ENCODE measurements at places on chromosomes 13 and 19.

DNA sequence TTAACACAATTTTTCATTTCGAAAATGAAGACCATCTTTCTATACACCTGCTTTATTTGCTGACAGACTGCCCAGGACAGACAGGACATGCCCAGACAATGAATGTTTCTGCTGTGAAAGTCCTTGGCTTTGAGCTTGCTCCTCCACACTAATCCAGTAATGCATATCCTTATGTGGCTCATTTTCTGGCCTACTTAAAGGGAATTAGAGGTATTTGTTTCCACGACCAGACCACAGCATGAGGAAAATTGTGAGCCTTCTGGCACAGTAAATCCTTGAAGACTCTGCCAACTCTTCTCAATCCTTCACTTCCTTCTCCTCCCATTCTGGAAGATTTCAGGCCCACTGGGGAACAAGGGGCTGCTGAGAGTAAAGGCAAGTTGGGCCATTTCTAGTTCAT lies 25.7 kb downstream of the CCDC70 start:
- DNase-seq = no peak

GRCh38 chr19:3575260-3575741 lies 2.6 kb downstream of the HMG20B start:
- DNase-seq = no peak

- no peak for DNase-seq
Measured at GRCh38 chr13:52804202-52804641, 44.2 kb downstream of the PCDH8 start.

DNA sequence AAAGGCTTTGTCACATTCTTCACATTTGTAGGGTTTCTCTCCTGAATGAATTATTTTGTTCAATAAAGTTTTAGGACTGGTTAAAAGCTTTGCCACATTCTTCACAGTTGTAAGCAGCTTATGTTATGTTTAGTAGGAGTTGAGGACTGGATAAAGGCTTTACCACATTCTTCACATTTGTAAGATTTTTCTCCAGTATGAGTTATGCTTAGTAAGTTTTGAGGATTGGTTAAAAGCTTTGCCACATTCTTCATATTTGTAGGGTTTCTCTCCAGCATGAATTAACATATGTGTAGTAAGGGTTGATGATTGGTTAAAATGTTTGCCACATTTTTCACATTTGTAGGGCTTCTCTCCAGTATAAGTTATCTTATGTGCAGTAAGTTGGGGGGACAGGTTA lies 79.9 kb downstream of the ZNF431 start:
- DNase-seq = no peak

DNA sequence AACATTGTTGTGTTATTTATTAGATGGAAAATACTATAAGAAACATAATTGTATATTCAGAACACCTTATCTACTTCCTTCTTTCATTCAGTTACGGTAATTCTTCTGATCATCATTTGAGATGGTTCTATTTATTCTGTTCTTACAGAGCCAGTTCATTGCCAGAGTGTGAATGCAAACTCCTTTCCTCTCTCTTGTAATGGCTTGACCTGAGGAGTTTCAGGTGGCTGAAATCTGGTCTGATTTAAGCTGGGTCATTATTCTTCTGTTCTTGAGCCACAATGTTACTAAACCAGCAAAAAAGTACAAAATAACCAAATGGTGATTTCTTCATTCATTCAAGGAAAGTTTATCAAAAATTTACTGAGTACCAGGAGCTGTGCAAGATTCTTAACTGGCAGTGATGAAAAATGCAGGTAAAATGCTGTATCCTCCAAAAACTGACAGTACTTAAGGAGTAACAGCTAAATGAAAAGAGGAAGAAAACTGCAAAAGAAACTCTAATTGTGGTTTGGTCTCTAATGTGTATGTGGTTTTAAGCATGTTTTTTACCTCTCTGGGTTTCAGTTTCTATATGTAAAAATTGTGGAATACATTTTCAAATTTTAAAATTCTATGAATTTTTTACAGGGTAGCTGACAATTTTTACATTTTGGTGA lies 182.4 kb upstream of the UFM1 start:
- no peak for DNase-seq

GRCh38 chr19:35522745-35523327 lies 5.3 kb downstream of the SBSN start:
- DNase-seq = no peak

- DNase-seq = no peak
Measured at GRCh38 chr13:42373048-42373812, 101.3 kb downstream of the AKAP11 start.

GRCh38 chr19:16359074-16359473 lies 34.4 kb downstream of the KLF2 start:
- DNase-seq = no peak

GRCh38 chr13:110359840-110360301 lies 52.8 kb downstream of the COL4A2 start:
- no peak for DNase-seq

DNA sequence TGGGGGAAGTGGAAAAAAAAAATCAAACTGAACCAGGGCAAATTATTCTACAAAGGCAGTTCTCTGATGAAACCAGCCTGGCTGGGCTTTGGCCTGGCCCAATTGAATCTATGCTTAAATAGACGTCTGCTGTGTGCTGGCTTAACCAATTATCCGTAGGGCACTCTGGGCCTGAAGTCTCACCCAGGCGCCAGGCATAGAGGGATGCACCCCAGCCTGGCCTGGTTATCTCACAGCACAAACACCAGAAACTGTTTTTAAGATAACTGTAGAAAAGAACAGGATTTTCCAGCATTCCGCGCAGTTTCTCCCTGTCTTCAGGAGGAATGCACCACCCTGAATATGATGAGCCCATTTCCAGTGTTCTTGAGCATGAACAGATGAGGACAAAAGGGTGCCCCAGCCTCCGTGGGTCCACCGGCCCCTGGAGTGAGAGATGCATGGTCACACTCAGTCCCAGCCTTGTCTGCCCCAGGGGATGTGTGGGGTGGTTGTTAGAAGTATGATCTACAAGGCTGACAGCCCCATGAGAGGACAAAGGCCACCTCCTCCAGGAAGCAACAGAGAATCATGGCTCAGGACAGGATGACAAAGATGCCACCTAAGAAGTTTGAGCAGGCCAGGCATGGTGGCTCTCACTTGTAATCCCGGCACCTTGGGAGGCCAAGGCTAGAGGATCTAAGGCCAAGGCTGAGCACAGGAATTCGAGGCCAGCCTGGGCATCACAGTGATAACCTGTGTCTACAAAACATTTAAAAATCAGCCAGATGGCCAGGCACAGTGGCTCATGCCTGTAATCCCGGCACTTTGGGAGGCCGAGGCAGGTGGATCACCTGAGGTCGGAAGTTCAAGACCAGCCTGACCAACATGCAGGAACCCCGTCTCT lies 50.2 kb downstream of the PEPD start:
- DNase-seq = no peak

DNA sequence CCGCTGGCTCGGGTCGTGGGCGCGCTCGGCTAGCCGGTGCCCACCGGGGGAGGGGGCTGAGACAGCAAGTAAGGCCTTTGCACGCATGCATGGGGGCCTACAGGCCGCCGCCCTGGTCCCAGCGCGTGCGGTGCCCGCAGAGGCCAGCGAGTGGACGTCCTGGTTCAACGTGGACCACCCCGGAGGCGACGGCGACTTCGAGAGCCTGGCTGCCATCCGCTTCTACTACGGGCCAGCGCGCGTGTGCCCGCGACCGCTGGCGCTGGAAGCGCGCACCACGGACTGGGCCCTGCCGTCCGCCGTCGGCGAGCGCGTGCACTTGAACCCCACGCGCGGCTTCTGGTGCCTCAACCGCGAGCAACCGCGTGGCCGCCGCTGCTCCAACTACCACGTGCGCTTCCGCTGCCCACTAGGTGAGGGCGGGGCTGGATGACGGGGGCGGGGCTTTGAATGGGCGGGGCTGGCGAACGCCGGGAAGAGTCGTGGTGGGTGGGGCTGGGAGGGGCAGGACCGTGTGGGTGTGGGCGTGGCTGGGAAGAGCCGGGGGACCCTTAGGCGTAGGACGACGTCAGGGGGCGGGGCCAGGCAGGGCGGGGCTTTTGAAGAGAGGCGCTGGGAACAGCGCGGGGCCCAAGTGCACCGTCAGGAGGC lies 2.1 kb downstream of the CILP2 start:
- DNase-seq = peak; percentile 53

- no peak for DNase-seq
Measured at GRCh38 chr19:51698296-51698695, 5.2 kb downstream of the SPACA6 start.

- DNase-seq = no peak
Measured at GRCh38 chr19:48348045-48348444, 15.7 kb downstream of the TMEM143 start.

GRCh38 chr19:16003391-16003790 lies 54.6 kb downstream of the OR10H4 start:
- DNase-seq = no peak

- DNase-seq = no peak
Measured at GRCh38 chr13:31722673-31723072, 16.7 kb upstream of the RXFP2 start.

DNA sequence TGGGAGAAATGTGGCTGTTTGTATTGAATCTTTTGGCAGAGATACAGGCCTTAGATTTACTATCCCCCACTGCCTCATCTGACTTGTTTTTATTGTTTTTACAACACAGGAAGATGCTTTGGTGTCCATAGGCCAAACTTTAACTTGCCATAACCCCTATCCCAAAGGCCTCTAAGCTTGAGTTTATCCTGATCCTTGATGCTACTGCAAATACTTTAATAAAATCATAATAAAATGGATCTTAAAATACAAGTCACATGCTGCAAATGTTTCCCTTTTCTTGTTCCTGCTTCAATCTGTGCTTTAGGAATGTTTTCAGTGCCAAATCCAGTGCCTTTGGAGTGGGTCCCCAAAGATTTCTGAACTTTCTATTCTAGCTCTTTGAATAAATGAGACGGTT lies 770.6 kb downstream of the DACH1 start:
- no peak for DNase-seq

DNA sequence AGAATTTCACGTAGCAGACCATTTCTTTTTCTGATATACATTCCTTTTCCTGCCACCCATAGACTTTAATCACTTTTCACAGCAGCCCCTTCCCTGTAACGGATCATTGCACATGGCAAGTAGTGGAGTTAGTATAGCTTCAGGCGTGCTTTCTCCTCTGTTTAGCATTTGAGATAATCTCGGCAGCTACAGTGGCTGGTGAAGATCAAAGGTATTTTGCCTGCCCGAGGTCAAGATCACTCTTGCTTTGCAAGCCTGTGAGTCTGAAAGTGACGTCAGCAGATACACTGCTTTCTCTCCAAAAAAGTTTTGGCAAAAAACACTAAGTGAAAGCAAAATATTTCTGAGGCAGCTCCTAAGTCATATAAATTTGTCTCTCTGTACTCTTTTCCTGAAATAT lies 260.0 kb downstream of the NDFIP2 start:
- no peak for DNase-seq

- no peak for DNase-seq
Measured at GRCh38 chr19:38649305-38650171, 2.1 kb downstream of the ACTN4 start.

GRCh38 chr19:2423071-2423914 lies 4.1 kb downstream of the TIMM13 start:
- no peak for DNase-seq

GRCh38 chr19:16180611-16181010 lies 4.6 kb upstream of the FAM32A start:
- no peak for DNase-seq

- DNase-seq = no peak
Measured at GRCh38 chr13:31749929-31750328, 10.6 kb downstream of the RXFP2 start.

- no peak for DNase-seq
Measured at GRCh38 chr19:42151782-42152684, 19.8 kb upstream of the POU2F2 start.

GRCh38 chr19:8208922-8209461 lies at the start of gene CERS4:
CERS4 (plus strand) TSS chr19:8209370; CDS start chr19:8251077, 41,707 bp downstream.
- DNase-seq = peak; percentile 62

DNA sequence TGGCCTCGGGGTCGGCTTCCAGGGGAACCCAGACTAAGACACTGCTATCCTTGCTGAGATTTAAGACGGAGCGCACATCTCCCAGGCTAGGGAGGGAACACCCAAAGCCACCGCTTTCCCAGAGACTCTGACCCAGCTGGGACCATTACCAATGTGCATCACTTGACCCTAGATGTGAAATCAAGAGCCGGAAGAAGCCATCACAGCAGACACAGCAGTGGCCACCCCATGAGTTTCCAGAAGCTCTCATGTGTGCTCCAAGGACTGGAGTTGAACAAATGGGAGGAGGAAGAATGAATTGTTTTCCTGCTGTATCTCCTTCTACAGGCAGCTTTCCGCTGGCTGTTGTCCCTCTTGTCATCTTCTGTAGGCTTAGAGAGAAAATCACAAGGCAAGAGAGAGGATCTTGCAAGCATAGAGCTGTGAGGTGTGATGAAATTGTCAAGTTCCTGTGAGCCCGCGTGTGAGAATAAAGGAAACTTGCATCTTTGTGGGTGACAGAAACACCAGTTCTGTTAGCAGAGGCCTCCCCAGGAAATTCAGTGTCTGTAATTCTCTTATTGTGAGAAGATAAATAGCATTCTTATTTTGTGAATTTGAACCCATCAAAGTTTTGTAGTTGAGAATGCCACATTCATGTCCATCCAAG lies 711.8 kb downstream of the UQCRFS1 start:
- DNase-seq = no peak

DNA sequence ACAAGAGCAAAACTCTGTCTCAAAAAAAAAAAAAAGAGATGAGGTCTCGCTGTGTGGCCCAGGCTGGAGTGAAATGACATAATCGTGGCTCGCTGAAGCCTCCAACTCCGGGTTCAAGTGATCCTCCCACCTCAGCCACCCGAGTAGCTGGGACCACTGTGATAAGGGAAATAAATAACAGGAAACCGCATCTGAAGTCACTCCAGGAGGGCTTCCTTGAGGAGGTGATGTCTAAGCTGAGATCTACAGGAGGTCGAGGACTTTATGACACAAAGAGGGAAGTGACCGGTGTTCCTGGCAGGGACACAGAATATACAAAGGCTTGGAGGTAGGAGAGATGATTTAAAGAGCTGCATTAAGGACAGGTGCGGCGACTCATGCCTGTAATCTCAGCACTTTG lies 8.9 kb upstream of the NR2F6 start:
- DNase-seq = no peak

- no peak for DNase-seq
Measured at GRCh38 chr19:49217382-49217781, 59.8 kb downstream of the TRPM4 start.

DNA sequence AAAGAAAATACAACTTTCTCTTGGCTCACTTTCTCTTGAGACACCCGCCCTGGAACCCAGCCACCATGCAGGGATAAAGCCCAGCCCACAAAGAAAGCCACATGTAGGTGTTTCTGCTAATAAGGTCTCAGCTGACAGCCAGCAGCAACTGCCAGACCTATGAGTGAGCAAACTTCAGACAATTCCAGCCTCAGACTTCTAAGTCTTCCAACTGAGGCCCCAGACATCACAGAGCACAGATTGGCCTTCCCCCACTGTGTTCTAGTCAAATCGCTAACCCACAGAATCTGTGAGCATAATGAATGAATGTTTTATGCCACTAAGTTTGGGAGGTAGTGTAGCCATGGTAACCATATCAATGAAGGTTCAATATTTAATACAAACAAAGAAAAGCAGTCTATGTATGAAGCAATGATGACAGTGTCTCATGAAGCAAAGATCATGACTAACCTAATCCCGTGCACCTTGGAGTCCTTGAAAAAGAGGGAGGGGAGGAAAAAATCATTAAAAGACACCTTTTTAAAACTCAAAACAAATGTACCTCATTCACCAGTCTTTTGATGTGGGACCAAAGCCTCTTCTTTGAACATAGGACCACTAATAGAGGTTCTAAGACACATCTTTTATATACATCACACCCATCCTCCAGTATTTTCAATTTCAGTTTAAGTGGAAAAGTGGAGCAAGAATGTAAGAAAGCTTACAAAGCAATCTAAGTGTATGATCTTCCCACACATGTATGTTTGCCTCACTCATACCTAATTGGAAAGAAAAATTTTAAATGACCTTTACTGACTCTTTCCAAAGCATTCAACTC lies 6.2 kb downstream of the MRPS31 start:
- no peak for DNase-seq

All from stimulated activated CD8-positive, alpha-beta memory T cell treated with anti-CD3 and anti-CD28 coated beads, Interleukin-2, amount 100 ng/mL, for 1 hour (primary cell).